Natural killer cell treated with Interleukin-12 subunit alpha and Interleukin-12 subunit beta and Interleukin-15 and Interleukin-18, amount 100 ng/mL, for 72 hours (primary cell): ENCODE measurements at places on chromosomes 2 and 18. TPM values are rescaled to one million over a fixed set of nuclear protein-coding genes. Genes with fewer than 3 reads are reported as not detected.

GRCh38 chr2:30514134-30514847 lies 67.2 kb downstream of the LCLAT1 start:
- no peak overlapping the region for H3K4me3 ChIP-seq
- no peak for DNase-seq
- H3K36me3 ChIP-seq = peaks cover 15% of the 10 kb centered on the region
- peaks cover 23% of the 10 kb centered on the region for H3K4me1 ChIP-seq
- H3K27me3 ChIP-seq = no peaks in the 10 kb centered on the region

The CLEC4F gene
- 23.5 TPM for total RNA-seq

The MAL gene
- 2.2 TPM for total RNA-seq

- no peaks in the 10 kb centered on the region for H3K4me1 ChIP-seq
- DNase-seq = no peak
- no peaks in the 10 kb centered on the region for H3K36me3 ChIP-seq
- H3K27me3 ChIP-seq = no peaks in the 10 kb centered on the region
Measured at GRCh38 chr2:193561054-193561453, 1366.3 kb upstream of the TMEFF2 start.

DNA sequence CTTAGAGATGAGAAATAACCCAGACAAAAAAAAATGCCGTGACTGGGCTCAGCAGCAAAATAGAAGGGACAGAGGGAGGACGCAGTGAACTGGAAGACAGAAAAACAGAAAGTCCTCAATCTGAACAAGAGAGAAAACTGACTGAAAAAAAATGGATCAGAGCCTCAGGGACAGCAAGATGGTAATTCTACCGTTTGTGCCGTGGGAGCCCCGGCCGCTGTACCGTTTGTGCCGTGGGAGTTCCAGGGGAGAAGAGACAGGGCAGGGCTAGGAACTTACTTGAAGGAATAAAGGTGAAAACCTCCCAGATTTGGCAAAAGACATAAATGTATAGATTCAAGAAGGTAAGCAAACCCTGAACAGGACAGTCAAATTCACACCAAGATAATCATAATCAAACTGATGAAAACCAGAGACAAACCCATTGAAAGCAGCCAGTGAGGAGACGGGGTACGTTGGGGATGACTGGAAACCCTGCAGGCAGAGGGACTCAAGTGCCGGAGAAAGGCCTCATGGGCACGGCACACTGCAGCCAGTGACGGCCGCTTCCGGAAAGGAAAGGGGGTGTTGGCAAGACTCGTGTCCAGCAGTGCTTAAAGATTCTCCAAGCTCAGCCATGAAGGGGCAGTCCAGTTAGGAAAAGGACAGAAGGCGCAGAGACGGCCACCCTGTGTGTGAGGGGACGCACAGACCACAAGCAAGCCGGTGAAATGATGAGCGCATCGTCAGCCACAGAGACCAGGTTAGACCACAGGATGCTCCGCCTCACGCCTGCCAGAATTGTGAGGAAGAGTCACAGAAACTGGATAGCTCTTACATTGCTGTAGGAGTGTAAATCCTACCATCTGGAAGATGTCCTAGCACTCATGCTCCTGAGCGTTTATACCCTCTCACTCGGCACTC lies 40.0 kb upstream of the NFATC1 start:
- H3K4me1 ChIP-seq = no peaks in the 10 kb centered on the region
- no peak overlapping the region for H3K27ac ChIP-seq
- H3K4me3 ChIP-seq = no peak overlapping the region
- peaks cover 5% of the 10 kb centered on the region for H3K36me3 ChIP-seq

The GRP gene
- total RNA-seq = not detected

DNA sequence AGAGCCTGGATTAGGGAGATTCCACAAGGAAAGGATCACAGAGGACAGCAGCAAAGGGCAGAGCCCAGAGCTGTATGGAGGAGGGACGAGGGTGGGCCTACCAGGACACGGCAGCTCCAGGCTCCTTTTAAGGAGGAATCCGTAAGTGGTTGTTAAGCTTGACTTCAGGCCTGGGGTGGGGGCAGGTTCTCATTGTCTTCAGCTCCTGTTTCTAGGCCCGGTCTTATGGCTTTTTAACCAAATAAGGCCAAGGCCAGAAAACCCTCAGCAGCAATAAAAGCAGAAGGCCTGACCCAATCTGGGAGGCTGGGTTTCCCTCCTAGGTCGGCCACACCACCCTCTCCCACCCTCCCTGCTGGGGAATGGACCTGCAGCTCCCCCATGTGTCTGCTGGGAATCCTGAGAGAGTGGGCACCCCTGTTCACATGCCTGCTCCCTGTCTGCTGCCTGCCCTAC lies 111.2 kb downstream of the PLB1 start:
- no peaks in the 10 kb centered on the region for H3K27me3 ChIP-seq
- peaks cover 20% of the 10 kb centered on the region for H3K4me1 ChIP-seq
- no peak for DNase-seq
- H3K36me3 ChIP-seq = no peaks in the 10 kb centered on the region
- H3K27ac ChIP-seq = peak overlapping the region; percentile 24

DNA sequence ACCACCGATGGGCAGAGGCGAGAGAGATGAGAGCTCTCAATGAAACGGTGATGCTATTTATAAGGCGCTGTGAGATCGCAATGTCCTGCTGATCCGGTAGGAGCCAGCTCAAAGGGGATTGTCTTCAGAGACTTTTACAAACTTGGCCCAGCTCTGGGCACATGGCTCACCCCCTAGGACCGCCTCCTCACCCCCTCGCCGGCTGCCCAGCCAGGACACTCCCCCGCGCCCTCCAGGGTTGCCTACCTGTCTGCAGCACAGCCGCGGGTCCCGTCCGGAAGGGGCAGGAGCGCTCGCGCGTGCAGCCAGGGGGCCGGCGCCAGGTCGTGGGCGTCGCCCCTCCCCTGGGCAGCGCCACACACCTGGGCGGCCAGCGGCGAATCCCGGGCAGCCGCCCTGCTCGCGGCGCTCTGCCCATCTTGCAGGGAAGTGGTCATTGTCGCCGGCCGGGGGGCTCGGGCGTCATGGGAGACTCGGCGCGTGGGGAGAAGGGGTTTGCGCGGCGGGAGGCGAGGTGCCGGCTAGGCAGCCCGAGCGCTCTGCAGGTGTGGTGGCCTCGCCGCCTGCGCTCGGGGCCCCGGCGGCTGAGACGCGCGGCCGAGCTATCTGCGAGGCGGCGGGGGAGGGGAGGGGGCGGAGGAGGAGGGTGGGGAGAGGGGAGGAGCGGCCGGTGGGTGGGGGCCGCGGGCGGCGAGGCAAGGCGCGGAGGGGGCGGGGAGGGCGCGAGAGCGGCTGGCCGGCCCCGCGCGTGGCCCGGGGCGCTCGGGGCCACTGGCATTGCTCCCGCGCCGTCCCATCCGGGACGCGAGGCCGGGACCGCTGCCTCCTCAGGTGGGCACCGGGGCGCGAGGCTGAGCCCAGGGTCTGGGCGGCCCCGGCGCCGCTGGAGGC lies at the start of gene GRB14:
Gene GRB14 (minus strand): TSS at position 610 of the 891 bp plus-strand sequence. CDS start 173 bp downstream, at position 437.
- H3K27me3 ChIP-seq = peaks cover 23% of the 10 kb centered on the region
- no peak within 1 kb of the TSS for H3K27ac ChIP-seq
- DNase-seq = no peak
- no peaks in the 10 kb centered on the region for H3K36me3 ChIP-seq
- H3K4me1 ChIP-seq = peaks cover 2% of the 10 kb centered on the region

- no peak for DNase-seq
- H3K36me3 ChIP-seq = no peaks in the 10 kb centered on the region
- no peaks in the 10 kb centered on the region for H3K4me1 ChIP-seq
- H3K27ac ChIP-seq = no peak overlapping the region
Measured at GRCh38 chr18:8797206-8797605, 91.8 kb downstream of the MTCL1 start.

The GAD1 gene
- not detected for total RNA-seq

The PUM2 gene
- 107 TPM for total RNA-seq

The ACVR1C gene
- total RNA-seq = 1.8 TPM

The GDF7 gene
- total RNA-seq = not detected

The FOXD4L1 gene
- 0.17 TPM for total RNA-seq

- H3K36me3 ChIP-seq = no peaks in the 10 kb centered on the region
- no peaks in the 10 kb centered on the region for H3K4me1 ChIP-seq
- no peaks in the 10 kb centered on the region for H3K27me3 ChIP-seq
Measured at GRCh38 chr2:193303464-193303863, 1108.7 kb upstream of the TMEFF2 start.

The TSPYL6 gene
- total RNA-seq = not detected

GRCh38 chr2:200274116-200275075 lies 32.1 kb upstream of the SPATS2L start:
- H3K27me3 ChIP-seq = peaks cover 23% of the 10 kb centered on the region
- H3K4me1 ChIP-seq = no peaks in the 10 kb centered on the region
- no peak for DNase-seq
- H3K27ac ChIP-seq = no peak overlapping the region
- H3K36me3 ChIP-seq = no peaks in the 10 kb centered on the region

- H3K36me3 ChIP-seq = no peaks in the 10 kb centered on the region
- peaks cover 30% of the 10 kb centered on the region for H3K27me3 ChIP-seq
- no peak overlapping the region for H3K4me3 ChIP-seq
- no peak overlapping the region for H3K27ac ChIP-seq
- no peak for DNase-seq
- no peaks in the 10 kb centered on the region for H3K4me1 ChIP-seq
Measured at GRCh38 chr2:129895526-129896082, 83.9 kb upstream of the RAB6C start.

The DDX18 gene
- total RNA-seq = 93.4 TPM

The EMX1 gene
- total RNA-seq = not detected

The APOB gene
- total RNA-seq = not detected

DNA sequence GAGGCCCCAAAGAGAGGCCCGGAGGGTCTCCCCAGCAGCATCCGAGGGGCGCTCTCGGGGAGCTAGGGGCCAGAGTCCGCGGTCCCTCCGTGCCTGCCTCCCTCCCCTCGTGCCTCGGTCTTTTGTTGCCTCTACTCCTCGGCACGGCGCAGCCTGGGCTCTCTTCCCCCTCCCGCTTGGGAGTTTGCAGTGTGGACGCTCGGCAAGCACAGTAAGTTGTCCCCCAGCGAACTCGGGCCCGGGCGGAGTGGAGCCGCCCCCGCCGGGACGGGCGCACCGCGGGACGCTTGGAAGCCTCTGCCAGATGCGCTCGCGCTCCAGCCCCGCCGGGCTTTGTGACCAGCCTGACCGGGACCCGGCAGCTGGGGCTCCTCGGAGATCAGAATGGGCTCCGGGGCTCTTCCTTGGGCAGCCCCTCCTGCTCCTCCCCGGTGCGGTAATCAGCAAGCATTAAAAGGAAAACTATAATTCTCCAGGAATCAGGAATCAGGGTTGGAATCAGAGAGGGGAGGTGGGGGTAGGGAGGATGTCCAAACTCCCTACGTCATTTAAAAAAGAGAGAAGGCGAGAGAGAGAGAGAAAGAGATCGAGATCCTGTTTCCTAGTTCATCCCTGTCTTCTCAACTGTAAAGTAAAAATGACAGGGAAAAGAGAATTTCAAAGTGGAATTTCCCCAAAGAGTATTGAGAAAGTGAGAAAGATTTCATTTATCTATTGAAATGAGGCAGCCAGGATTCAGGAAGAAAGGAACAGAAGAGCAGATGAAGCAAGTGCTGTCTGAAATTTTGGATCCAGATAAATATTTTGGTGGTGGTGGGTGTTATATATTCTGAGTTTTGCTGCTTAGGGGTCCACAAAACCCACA lies 786 bp upstream of the TMEM200C start:
- H3K4me3 ChIP-seq = peak overlapping the region; percentile 9
- DNase-seq = no peak
- peaks cover 10% of the 10 kb centered on the region for H3K4me1 ChIP-seq
- H3K27ac ChIP-seq = no peak overlapping the region

DNA sequence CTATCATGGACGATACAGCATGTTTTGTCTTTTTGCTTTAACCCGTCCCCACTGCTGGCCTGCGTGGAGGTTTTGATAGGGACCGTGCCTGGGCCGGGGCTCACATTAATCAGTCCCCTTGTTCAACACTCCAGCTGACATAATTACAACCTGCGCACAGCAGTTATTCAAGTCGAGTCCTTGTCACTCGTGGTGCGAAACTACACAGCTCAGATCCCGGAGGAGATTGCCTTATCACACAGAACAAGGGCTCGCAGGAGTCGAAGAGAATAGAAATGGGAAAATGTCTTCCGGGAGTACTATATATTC lies 304.4 kb downstream of the ZNF407 start:
- no peak for DNase-seq
- no peak overlapping the region for H3K27ac ChIP-seq
- H3K4me3 ChIP-seq = no peak overlapping the region
- no peaks in the 10 kb centered on the region for H3K27me3 ChIP-seq
- peaks cover 14% of the 10 kb centered on the region for H3K4me1 ChIP-seq

The TMEM200C gene
- not detected for total RNA-seq

DNA sequence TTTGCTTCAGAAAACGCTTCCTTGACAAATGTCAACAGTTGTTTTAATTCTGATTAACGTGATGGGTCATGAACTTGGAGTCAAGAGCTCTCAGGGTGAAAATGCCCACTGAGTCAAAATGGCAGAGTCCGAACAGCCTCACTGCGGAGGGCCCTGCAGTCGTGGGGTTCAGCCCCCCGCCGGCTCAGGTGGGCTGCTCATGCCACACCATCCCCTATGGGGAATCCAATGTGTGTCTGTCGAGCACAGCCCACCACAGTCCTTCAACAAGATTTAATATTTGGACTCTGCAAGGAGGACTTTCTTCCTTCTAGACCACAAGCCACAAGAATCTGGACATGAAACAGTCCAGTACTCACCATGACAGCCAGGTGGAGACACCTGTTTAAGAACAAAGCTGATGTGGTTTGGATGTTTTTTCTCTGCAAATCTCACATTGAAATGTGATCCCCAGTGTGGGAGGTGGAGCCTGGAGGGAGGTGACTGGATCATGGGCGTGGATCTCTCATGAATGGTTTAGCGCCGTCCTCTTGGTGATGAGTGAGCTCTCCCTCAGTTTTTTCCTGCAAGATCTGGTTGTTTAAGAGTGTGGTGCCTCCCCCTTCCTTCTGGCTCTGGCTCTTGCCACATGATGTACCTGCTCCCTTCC lies 201.0 kb downstream of the NDUFA10 start:
- no peaks in the 10 kb centered on the region for H3K36me3 ChIP-seq
- no peaks in the 10 kb centered on the region for H3K4me1 ChIP-seq
- DNase-seq = peak; percentile 25
- H3K27me3 ChIP-seq = peaks cover 13% of the 10 kb centered on the region
- no peak overlapping the region for H3K27ac ChIP-seq

GRCh38 chr2:182266909-182267308 lies 159.9 kb downstream of the PDE1A start:
- H3K27me3 ChIP-seq = no peaks in the 10 kb centered on the region
- H3K27ac ChIP-seq = no peak overlapping the region
- DNase-seq = no peak
- no peaks in the 10 kb centered on the region for H3K36me3 ChIP-seq
- no peaks in the 10 kb centered on the region for H3K4me1 ChIP-seq

The TLX2 gene
- total RNA-seq = 0.95 TPM

The CYS1 gene
- not detected for total RNA-seq

DNA sequence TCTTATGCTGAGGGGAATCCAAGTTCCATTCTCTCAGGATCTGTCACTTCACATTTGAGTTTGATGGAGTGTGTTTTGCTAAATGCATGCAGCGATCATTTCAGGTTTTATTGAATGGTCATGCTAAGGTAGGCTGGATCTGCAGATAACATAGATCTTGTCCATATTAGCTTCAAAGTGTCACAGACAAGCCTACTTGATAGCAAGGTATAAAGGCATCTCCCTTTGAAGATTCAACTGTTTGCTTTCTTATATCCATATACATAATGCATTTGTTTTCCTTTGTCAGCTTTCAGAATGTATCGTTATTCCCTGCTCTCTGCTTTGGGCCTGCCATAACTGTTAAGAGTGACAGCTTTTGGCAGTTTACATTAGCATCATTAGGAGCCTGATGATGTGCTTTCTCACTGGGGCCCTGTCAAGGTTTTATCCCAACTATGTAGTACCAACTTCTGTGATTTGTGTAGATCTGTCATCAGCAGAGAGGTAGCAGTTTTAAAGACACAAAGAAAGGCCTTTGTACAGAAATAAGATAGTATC lies 604.3 kb upstream of the CDH7 start:
- H3K4me1 ChIP-seq = no peaks in the 10 kb centered on the region
- no peaks in the 10 kb centered on the region for H3K36me3 ChIP-seq
- H3K27me3 ChIP-seq = no peaks in the 10 kb centered on the region
- no peak overlapping the region for H3K27ac ChIP-seq
